Naive thymus-derived CD4-positive, alpha-beta T cell (primary cell): ENCODE measurements at places on chromosomes 4 and X. TPM values are rescaled to one million over a fixed set of nuclear protein-coding genes. Genes with fewer than 3 reads are reported as not detected.

CFI gene
- total RNA-seq: not detected

BBS7 gene
- 6.8 TPM for total RNA-seq

HTR2C gene
- total RNA-seq: not detected

GATA1 gene
- total RNA-seq: not detected in 2 replicates

GAGE12J gene
- not detected for total RNA-seq

ERAS gene
- not detected for total RNA-seq

DNA sequence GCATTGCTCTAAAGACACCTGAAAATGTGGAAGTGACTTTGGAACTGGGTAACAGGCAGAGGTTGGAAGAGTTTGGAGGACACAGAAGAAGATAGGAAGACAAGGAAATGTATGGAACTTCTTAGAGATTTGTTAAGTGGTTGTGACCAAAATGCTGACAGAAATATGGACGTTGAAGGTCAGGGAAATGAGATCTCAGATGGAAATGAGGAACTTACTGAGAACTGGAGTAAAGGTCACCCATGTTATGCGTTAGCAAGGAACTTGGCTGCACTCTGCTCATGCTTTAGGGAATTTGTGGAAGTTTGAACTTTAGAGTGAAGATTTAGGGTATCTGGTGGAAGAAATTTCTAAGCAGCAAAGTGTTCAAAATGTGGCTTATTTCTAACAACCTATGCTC, 99.4 kb downstream of the FAM13A start:
- no peak for DNase-seq
- H3K27me3 ChIP-seq: no peaks in the 10 kb centered on the region
- no peak overlapping the region for H3K4me3 ChIP-seq
- H3K4me1 ChIP-seq: no peaks in the 10 kb centered on the region

DNA sequence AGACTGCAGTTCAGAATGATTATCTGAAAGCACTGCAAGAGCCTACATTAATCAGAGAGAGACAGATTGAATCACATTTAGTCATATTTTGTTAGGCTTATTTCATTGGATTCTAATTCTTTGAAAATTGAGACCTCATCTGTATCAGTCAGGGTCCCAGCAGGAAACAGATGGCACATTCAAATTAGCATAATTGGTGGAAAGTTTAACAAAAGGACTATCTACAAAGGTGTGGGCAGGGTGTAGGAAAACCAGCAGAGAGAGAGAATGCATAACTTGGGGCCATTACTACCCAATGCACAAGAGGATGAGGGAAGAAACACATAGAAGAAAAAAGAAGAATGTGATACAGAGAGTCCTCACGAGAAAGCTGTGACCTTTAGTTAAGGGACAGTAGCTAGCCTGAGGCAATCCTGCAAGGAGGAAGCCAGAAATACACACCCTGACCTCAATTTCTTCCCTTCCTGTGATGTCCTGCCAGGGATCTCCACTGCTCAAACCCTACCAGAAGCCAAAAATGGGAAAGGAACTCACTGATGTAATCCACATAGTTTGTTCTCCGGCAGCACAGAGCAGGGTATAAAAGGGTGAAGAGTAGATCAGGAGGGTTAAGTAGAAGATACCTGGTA, 17.7 kb upstream of the XKRX start:
- DNase-seq: no peak
- H3K27ac ChIP-seq: no peak overlapping the region
- H3K36me3 ChIP-seq: no peaks in the 10 kb centered on the region
- H3K4me3 ChIP-seq: no peak overlapping the region
- H3K4me1 ChIP-seq: no peaks in the 10 kb centered on the region

GRCh38 chr4:184811526-184812198, 14.1 kb downstream of the ACSL1 start:
- H3K27ac ChIP-seq: no peak overlapping the region
- H3K27me3 ChIP-seq: no peaks in the 10 kb centered on the region
- no peaks in the 10 kb centered on the region for H3K4me1 ChIP-seq
- no peak overlapping the region for H3K4me3 ChIP-seq

DNA sequence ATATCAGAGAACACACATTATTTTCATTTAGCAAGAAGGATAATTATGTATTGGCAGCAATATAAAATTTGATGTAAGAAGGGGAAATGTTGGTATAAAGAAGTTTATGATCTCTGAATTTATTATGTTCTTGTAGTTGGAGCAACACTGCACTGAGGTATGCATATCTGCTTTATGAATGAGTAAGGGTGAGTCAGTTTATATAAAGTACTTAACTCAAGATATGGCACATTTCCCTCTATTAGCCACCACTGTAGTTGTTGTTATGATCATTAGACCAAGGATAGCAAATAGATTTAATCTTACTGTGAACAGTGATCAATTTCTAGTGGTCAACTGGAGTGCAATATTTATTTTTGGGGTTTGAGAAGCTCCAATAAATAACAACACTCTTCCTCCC, 66.6 kb downstream of the SNX25 start:
- H3K4me3 ChIP-seq: no peak overlapping the region
- H3K27ac ChIP-seq: no peak overlapping the region
- no peak for DNase-seq
- no peaks in the 10 kb centered on the region for H3K27me3 ChIP-seq
- H3K36me3 ChIP-seq: no peaks in the 10 kb centered on the region

DNA sequence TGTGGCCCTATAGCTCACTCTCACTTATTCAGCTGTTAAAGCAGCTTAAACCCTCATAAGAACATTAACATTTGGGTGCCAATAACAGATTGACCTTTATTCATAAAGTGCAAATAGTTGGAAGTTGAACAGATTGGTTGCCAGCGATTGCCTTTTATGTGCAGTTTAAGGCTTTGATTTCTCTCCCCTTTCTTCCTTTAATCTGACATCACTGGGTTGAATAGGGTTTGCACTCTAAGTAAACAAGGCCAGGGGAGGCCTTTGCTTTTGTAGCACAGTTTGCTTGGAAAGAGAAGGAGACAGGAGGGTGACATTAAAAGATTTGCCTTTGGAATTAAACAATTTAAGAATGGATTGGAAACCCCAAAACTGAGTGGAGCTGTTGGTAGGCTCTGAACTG, 114.3 kb downstream of the NKX6-1 start:
- no peak overlapping the region for H3K4me3 ChIP-seq
- no peaks in the 10 kb centered on the region for H3K27me3 ChIP-seq
- H3K4me1 ChIP-seq: no peaks in the 10 kb centered on the region
- H3K36me3 ChIP-seq: no peaks in the 10 kb centered on the region
- no peak overlapping the region for H3K27ac ChIP-seq

GRCh38 chr4:186852073-186852420, 128.4 kb upstream of the FAT1 start:
- DNase-seq: no peak
- H3K4me1 ChIP-seq: no peaks in the 10 kb centered on the region
- no peaks in the 10 kb centered on the region for H3K36me3 ChIP-seq
- no peak overlapping the region for H3K27ac ChIP-seq
- no peaks in the 10 kb centered on the region for H3K27me3 ChIP-seq
- H3K4me3 ChIP-seq: no peak overlapping the region

GRCh38 chrX:30217465-30217864, 2.1 kb downstream of the MAGEB2 start:
- no peak overlapping the region for H3K4me3 ChIP-seq
- no peak overlapping the region for H3K27ac ChIP-seq
- H3K36me3 ChIP-seq: no peaks in the 10 kb centered on the region
- no peak for DNase-seq

- peak overlapping the region; percentile 44 for H3K4me3 ChIP-seq
- peaks cover 4% of the 10 kb centered on the region for H3K36me3 ChIP-seq
- H3K27me3 ChIP-seq: no peaks in the 10 kb centered on the region
- H3K27ac ChIP-seq: peak overlapping the region; percentile 60
Measured at GRCh38 chrX:153609917-153610835, 11.2 kb upstream of the CCNQ start.

DNA sequence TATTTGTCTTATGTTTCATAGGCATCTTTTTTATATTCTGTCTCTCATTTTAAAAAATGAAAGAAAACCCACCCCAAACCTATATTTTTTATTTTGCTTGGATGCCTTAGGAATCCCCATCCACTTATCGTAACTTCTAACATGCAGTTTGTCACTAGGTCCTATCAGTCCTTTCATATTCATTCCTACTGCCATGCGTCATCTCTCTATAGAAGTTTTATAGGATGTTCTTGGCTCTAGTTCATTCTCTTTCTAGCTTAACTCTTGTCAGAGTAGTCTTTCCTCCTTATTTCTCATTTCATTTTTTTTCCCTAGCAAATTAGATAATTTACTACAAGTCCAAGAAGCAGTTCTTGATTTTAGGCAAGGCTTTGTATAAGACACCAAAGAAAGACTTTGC, 92.7 kb downstream of the LARP1B start:
- no peaks in the 10 kb centered on the region for H3K27me3 ChIP-seq
- no peaks in the 10 kb centered on the region for H3K36me3 ChIP-seq
- H3K27ac ChIP-seq: no peak overlapping the region
- no peak overlapping the region for H3K4me3 ChIP-seq
- DNase-seq: no peak

GRCh38 chrX:31240982-31241381, 169.1 kb upstream of the FTHL17 start:
- no peak overlapping the region for H3K4me3 ChIP-seq
- H3K36me3 ChIP-seq: no peaks in the 10 kb centered on the region
- H3K27me3 ChIP-seq: no peaks in the 10 kb centered on the region

DNA sequence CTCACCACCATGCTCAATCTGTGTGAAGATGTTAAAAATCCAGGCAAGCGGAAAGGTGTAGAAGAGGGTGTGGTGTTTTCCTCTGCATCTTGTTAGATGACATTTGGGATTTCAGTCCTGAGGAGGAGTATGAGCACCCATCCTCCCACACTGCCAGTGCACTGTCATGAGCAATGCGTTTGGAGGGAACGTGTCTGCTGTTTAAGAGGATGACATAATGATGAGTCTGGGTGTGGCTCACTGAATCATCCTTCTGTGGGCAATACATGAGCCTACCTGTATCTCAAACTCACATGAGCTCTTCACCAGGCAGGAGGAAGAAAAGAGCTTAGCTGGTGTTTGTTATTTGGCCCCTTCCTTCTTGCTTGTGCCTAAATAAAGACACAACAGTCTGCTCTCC, 67.9 kb upstream of the ARX start:
- H3K4me3 ChIP-seq: no peak overlapping the region
- no peak overlapping the region for H3K27ac ChIP-seq
- H3K27me3 ChIP-seq: no peaks in the 10 kb centered on the region
- no peaks in the 10 kb centered on the region for H3K4me1 ChIP-seq
- DNase-seq: no peak

GRCh38 chr4:154044108-154044531, 255.2 kb upstream of the SFRP2 start:
- H3K36me3 ChIP-seq: no peaks in the 10 kb centered on the region
- H3K4me1 ChIP-seq: no peaks in the 10 kb centered on the region
- H3K27ac ChIP-seq: no peak overlapping the region
- no peak for DNase-seq
- no peak overlapping the region for H3K4me3 ChIP-seq
